ENCODE measurements at places on chromosomes 7 and 10.
A peak's percentile ranks its signal among the peaks of the same experiment; 100 is the strongest.

GRCh38 chr7:81534996-81535395 lies 234.9 kb downstream of the HGF start:
- DNase-seq: no peak

- peak; percentile 96 for DNase-seq
Measured at GRCh38 chr10:6721480-6721879, 141.4 kb upstream of the PRKCQ start.

DNA sequence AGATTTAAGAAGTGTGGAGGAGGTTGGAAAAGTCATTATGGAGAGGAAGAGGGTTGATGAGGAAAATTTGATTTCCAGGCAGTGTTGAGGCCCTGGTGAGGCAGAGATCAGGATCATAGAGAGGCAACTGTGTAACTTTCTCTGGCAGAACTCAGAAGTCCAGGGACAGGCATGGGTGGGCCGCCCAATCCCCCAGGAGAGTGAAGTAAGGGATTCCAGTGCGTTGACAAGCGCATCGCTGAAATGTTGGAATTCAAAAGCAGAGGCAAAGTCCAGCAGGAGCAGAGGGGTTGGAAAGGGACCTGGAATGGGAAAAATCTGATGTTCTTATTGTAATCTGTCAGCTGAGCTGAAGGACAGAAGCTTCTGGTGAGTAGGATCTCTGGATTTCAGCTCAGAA lies 207.3 kb downstream of the FAM107B start:
- DNase-seq: no peak

- DNase-seq: no peak
Measured at GRCh38 chr7:50970092-50970491, 187.4 kb upstream of the GRB10 start.

DNA sequence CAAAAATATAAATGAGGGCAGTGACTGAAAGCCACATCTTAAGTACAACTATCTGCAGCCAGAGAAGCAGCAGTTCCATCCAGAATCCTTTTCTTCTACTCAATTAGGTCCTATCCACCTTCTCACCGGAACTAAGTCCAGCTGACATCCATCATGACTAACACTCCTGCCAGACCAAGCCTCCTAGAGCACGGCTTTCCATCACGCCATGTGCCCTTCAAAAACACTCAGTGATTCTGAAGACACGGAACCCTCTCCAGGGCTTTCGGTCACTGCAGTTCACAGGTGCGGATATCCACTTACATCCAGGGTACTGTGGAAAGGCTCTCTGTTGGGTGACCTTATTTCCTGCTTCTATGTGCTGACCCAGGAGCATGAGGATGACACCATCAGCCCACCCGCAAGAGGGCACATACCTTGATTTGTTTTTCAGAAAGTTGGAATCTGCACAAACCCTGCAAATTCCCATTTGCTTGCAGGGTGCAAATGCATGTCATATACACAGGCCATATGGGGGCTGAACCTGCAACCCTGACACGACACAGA lies 64.3 kb downstream of the FAM171A1 start:
- no peak for DNase-seq

GRCh38 chr7:45643630-45644029 lies 69.5 kb downstream of the ADCY1 start:
- DNase-seq: no peak

- DNase-seq: no peak
Measured at GRCh38 chr7:66464059-66464458, 164.6 kb upstream of the KCTD7 start.

GRCh38 chr10:124614003-124614659 lies 130.0 kb downstream of the FAM53B start:
- DNase-seq: no peak

- DNase-seq: no peak
Measured at GRCh38 chr10:133163889-133164815, 4.1 kb downstream of the KNDC1 start.

GRCh38 chr10:129516846-129517679 lies 50.0 kb downstream of the MGMT start:
- no peak for DNase-seq

- DNase-seq: no peak
Measured at GRCh38 chr10:126939706-126940105, 34.5 kb downstream of the DOCK1 start.

DNA sequence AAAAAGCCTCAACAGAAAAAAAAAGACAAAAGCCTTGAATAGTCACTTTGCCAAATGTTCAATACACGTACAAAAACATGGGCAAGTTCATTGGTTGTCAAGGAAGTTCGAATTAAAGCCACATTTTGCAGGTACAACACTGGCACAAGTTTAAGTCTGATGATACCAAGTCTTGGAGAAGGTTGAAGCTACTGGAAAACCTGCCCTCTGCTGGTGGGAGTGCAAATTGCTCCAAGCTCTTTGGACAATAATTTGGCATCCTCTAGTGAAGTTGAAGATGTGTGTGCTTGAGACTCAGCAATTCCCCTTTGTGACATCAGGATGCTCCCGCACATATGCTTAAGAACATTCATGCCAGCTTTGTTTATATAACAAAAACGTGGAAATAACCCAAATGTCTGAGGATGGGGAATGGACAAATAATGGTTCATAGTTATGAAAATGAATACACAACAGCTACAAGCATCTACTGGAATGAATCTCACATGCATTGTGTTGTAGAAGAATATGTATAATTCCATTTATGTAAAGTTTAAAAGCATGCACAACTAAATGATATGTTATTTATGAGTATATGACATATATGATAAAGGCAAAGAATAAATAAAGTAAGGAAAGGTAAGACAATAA lies 120.0 kb upstream of the PLPP4 start:
- DNase-seq: no peak

DNA sequence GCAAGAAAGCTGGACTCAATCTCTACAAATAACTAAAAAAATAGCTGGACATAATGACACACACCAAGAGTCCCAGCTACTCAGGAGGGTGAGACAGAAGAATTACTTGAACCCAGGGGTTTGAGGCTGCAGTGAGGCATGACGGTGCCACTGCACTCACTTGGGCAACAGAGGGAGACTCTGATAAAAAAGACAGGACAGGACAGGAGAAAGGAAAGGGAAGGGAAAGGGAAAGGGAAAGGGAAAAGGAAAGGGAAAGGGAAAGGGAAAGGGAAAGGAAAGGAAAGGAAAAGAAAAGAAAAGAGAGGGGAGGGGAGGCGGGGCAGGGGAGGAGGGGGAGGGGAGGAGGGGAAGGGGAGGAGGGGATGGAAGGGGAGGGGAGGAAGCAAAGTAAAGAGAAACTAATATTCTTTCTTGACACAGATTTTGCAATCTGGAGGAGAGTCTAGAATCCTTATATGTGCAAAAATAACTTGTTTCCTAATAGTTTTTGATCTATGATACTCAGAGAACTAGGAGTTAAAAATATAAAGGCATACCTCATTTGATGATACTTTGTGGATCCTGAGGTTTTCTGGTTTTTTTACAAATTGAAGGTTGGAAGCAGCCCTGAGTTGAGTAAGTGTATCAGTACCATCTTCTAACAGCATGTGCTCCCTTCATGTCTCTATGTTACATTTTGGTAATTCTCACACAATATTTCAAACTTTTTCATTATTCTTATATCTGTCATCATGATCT lies 8.0 kb downstream of the SAR1A start:
- DNase-seq: no peak

DNA sequence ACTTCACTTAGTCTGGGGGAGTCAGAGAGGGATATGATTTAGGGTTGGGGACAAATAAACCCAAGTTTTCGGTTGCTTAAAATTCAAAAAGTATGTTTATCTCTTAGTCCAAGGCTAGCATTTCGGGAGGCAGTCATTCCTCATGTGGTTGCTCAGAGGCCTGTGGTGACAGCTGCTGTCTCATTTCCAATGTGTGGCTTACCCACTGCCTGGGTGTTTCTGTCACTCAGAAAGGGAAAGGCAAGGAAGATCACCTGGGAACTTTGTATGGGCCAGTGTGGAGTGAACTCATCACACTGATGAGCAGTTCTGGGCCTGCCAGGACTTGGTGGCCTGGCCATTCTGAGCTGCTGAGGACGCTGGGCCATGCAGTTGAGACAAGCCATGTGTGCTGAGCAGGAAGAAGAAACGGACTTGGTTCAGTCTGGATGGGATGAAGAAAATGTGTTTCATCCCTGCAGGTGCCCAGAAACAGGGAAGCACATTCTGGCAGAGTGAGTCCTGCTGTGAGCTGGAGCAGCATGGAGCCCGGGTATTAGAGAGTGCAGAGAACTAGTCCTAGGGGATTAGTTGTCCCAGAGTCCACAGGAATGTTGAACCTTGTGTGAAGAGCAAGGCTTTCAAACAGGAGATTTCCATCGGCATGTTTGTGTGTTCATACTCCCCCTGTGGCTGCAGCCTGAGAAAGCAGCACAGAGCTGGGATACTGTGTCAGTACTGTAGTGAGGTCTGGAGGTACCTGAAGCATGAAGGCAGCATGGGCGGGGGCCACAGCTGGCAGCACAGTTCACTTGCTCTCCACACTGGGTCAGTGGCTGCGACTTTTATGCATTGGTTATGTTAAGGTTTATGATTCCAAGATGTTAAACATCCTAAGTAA lies 211.1 kb upstream of the IGFBP3 start:
- no peak for DNase-seq

GRCh38 chr7:17560516-17560915 lies 262.1 kb downstream of the AHR start:
- no peak for DNase-seq

GRCh38 chr7:91850455-91850854 lies 30.0 kb downstream of the MTERF1 start:
- peak; percentile 2 for DNase-seq

GRCh38 chr10:23015021-23015707 lies 80.2 kb upstream of the MSRB2 start:
- no peak for DNase-seq

DNA sequence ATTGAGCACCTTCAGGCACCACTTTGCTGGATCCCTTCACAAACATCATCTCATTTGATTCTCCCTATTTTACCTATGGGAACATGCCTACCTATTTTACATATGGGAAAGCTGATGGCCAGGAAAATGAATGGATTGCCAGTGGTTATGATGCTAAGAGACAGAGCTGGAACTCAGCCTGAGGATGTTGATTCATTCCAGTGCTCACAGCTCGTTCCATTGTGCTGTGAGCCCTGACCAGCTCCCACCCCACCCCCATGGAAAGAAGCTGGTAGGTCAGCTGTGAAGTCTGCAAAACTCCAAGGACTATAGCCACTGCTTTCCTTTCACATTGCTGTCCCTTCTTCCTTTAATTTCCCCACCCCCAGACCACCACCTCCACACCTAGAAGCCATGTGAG lies 9.6 kb downstream of the UBTD1 start:
- DNase-seq: no peak

- DNase-seq: no peak
Measured at GRCh38 chr10:90352288-90352687, 505.6 kb downstream of the HTR7 start.

DNA sequence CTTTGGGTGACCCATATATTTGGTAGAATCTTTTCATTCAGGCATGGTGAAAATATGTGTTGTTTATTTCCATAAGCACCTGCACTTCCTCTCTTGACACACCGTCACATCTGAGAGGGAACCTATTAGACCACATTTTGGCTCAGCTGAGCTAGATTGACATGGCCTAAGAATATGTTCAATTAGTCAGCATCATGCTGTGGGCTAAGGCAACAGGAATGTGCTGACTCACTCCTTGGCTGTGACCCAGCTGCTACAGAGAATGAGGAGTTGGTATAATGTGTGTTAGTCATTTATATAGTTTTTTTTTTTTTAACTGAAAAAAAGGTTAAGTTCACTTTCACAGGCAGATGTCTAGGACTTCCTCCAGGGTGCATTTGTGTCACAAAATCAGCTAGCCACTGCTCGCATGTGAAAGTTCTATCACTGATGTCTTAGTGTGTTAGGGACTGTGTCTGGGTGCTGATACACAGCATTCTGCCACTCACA lies 180.6 kb downstream of the SEMA3E start:
- DNase-seq: peak; percentile 98

DNA sequence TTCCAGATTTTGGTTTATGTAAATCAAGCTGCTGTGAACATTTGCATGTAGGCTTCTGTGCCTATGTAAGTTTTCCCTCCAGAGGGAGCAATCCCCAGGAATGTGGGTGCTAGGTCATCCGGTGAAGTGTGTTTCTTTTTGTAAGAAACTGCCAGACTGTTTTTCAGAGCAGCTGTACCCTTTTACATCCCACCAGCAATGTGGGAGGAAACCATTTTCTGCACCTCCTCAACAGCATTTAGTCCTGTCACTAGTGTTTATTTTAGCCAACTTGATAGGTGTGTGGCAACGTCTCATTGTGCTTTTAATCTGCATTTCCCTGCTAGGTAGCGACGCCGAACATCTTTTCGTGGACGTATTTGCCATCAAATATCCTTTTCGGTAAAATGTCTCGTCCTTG lies 395.7 kb upstream of the FOXK1 start:
- no peak for DNase-seq

- peak; percentile 12 for DNase-seq
Measured at GRCh38 chr10:25556457-25556856, 377.6 kb upstream of the MYO3A start.

- DNase-seq: no peak
Measured at GRCh38 chr7:105450177-105450861, 61.6 kb upstream of the SRPK2 start.

DNA sequence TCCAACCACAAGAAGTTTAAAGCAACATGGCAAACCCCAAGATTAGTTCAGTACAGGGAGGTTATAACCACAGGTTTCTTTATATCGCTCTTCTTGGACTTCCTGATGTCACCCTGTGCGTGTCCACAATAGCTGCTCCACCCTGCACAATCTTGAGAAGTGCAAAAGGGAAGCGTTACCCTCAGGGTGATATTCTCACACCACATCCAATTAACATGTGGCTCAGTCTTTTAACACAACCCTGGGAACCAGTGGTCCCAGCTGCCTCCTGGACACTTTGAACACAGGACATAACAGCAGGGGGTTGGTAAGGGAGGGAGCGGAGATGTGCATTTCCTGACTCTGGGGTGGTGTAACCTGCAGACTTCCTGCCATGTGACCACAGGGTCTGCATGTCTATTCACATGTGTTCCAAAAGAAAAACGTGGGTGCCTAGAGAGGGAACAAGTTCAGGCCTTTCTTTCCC lies 64.6 kb downstream of the GSAP start:
- DNase-seq: no peak

DNA sequence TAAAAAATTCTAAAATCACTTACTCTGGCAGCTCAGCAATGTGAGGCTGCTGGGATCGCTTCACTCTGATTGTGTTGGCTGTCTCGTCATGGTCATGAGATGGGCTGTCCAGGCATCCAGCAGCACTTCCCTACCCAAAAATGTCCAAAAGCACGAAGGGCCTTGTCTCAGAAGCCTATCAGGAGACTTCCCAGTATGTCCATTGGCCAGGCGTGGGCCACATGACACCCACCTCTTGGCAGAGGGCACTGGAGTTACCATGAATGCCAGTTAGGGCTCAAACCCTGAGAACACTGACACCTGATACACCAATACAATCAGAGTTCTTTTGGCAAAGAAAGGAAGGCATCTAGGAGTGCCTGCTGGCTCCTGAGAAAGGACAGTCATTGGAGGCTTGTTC lies 27.0 kb upstream of the GLI3 start:
- DNase-seq: no peak

GRCh38 chr10:69835875-69836730 lies 34.4 kb downstream of the COL13A1 start:
- no peak for DNase-seq

Data from fibroblast of skin of left quadriceps (primary cell).